ENCODE measurements at places on chromosomes 3 and 15.

GRCh38 chr3:144045766-144046165 lies 74.1 kb downstream of the DIPK2A start:
- DNase-seq = no peak

DNA sequence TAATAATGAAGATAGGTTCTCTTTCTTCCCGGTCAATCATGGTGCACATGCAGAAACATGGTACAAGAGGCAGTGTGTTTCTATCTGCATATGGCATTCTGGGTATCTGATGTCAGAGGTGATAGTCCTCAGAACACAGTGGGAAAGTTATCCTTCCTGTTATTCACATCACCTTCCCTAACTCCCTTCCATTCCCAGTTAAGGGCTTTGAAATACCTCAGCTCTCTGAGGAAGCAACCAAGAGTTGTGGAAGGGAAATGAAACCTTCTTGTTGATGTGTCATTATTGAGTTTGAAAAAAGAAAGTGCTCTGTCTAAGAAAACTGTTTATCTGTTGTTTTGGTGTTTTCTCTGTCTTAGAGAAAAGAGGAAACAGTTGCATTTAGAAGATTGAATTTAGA lies 21.9 kb upstream of the P2RY13 start:
- DNase-seq = no peak

DNA sequence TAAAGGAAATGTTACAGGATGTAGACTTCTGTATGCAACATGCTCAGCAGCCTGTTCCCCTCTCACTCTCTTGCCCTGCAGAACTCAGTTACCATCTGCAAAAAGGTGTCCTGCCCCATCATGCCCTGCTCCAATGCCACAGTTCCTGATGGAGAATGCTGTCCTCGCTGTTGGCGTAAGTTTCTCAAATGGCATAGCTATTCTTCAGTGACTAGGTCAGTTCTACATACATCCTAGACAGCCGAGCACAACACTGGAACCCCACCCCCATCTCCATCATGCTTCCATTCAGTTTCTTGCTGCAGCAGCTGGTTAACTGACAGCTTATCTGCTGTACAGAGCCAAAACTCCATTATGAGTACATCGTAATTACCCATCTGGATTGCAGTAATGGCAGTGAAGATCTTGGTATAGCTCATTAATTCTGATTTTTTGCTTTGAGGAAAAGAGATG lies 4.5 kb downstream of the THBS1 start:
- DNase-seq = no peak

- no peak for DNase-seq
Measured at GRCh38 chr3:179402963-179403362, 48.3 kb downstream of the GNB4 start.

GRCh38 chr15:38609097-38609738 lies 44.6 kb upstream of the RASGRP1 start:
- no peak for DNase-seq

- no peak for DNase-seq
Measured at GRCh38 chr15:66542896-66543295, 22.9 kb downstream of the LCTL start.

DNA sequence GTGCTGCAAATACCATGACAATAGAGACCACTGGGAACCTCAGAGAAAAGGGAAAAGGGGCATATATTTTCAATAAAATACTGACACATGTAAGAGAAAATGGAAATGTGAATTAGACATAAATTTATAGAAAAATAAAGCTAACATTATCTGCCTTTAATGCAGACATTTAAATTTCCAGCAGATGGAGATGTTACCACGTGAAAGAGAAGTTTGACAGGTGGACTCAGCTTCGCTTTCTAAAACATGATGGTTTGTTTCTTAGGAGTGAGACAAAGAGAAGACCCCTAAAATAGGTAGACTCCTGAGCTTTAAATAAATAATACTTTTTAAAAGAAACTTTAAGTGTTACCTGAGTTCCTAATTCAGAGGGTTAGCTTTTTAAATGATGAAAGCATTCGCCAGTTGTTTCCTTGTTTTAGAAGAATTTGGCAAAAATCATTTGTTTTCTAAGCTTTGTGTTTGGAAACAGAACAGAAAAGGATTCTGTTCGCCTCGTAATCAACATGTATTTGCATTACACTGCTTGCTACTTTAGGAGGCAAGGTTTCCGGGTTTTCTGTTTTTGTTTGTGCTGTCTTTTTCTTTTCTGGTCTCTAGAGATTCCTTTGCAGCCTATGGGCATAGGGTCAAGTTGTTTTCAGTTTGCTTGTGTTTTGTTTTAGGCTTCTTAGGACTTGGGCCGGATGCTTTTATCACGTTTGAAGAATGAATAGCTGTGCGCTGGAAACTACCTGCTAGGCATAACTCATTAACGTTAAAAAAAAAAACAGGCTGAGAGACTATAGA lies 271.4 kb downstream of the THSD4 start:
- no peak for DNase-seq

All from stimulated activated CD8-positive, alpha-beta memory T cell treated with anti-CD3 and anti-CD28 coated beads, Interleukin-2, amount 100 ng/mL, for 48 hours (primary cell).